Activated CD8-positive, alpha-beta memory T cell treated with anti-CD3 and anti-CD28 coated beads, Interleukin-2, amount 50 U/mL, for 48 hours (primary cell): ENCODE measurements at places on chromosomes 6 and 20.

GRCh38 chr20:63628246-63628975 is 1.5 kb upstream of the GMEB2 start:
- DNase-seq, result peak; percentile 84

- DNase-seq, result no peak
These were observed 130.6 kb downstream of the RFX6 start for GRCh38 chr6:117007659-117008058.

GRCh38 chr6:165823609-165824326 is 160.7 kb upstream of the PDE10A start:
- DNase-seq, result no peak

DNA sequence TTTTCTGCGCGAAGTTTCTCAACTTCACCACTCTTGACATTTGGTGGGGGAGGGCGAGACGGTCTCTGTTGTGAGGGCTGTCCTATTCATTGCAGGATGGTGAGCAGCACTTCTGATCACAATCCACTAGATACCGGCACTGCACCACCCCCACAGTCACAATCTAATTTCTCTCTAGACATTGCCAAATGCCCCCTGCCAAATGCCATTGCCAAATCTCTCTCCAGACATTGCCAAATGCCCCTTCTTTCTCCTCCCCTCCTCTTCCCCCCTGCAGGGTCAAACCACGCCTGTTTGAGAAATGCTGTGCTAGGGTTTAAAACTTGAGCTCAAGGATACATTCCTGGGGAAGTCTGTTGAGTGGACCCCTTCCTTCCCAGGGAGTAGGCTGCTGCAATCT is 603.5 kb upstream of the CDH4 start:
- no peak for DNase-seq

GRCh38 chr6:167965592-167966539 is 31.6 kb upstream of the KIF25 start:
- no peak for DNase-seq

- DNase-seq, result no peak
These were observed 176.4 kb upstream of the CST7 start for GRCh38 chr20:24772667-24773066.

- no peak for DNase-seq
These were observed 5.2 kb upstream of the CNR1 start for GRCh38 chr6:88171312-88171711.

GRCh38 chr6:36249536-36249935 is 20.3 kb upstream of the PNPLA1 start:
- DNase-seq, result no peak

DNA sequence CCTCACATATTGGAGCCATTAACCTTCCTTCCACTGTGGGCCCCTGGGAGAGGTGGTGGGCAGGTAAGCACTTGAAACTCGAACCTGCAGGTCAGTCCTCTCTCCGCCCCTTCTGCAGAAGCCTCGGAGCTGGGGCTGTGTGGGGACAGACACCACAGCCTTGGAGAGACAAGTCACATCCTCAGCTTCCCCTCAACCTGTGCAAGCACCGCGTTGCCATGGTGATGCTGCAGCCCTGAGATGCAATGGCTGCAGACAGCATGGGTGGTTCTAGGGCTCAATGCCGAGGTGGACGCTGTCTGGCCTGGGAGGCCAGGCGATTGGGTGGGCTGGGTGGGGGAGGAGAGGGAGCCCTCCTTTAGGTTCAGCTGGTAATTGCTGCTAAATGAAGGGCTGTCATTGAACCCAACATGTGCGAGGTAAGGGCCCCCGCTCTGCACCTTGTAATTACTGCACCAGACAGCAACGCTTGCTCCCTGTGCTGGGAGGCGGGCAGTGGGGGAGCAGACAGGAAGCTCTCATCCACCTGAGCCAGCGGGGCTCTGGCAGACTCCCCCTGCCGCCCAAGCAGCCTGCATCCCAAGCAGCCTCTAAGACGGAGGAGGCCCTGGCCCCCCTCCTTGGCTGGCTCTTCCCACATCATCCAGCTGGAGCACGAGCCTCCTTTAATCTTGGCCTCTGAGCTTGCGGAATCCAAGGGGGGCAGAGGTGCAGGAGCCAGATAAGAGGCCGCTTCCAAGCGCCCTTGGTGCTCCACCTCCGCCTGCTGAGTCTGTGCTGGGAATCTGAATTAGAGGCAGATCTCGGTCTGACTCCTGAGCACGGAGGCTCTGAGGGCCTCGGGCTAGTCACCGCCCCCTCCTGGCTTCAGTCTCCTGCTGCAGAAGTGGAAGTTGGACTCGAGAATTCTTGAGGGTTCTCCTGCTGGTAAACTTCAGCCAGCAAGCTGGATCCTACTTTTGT is 39.8 kb upstream of the CDH22 start:
- DNase-seq, result no peak

GRCh38 chr20:32325706-32326503 is 32.2 kb upstream of the ASXL1 start:
- DNase-seq, result no peak

- DNase-seq, result no peak
These were observed 4.9 kb downstream of the TUBB start for GRCh38 chr6:30724906-30725667.

DNA sequence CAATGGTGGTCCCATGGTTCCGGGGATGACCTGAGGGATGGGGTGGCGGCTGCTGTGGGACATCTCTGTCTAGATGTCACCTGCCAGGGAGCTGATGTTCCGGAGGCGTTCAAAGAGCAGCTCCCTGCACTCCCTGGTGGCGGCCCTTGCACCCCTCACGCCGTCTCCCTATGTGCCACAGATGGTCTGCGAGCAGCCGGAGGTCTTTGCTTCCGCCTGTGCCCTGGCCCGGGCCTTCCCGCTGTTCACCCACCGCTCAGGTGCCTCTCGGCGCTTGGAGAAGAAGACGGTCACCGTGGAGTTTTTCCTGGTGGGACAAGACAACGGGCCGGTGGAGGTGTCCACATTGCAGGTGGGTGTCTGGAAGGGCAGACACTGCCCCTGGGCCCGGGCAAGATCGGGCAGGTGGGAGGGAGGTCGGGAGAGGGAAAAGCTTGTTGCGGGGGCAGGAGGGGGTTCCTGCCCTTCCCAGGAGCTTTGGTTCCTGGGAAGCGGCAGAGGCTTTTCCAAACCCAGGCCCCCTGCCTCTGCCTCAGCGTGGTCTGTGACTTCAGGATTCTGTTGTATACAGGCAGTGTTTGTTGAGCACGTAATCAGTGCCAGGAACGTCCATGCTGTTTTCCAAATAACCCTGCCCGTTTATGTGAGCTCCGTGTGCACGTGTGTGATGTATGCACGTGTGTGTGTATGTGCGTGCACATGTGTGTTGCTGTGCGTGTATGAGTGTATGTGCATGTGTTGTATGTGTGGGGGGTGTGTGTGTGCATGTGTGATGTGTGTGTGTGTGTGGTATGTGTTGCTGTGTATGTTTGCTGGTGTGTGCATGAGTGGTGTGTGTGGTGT is 1.9 kb downstream of the NPEPL1 start:
- no peak for DNase-seq

- DNase-seq, result no peak
These were observed 97.2 kb downstream of the DACT2 start for GRCh38 chr6:168222115-168223043.

DNA sequence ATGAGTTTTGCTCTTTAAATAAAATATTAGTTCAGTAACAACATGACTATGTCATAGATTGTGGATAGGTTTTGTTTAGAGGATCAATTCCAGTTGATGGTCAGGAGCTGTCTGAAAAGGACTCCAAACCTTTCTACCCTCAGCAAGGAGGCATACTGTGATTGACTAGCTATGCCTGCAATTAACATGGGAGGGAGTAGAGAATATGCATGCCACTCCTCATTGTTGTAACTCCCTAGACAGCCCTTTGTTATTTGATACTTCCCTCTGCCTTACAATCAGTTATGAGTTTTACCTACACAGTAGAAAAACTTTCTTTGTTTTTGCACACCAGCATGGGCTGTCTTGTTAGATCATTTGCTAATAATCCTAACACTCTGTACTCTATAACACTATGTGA is 1418.5 kb downstream of the KHDRBS2 start:
- no peak for DNase-seq

- no peak for DNase-seq
These were observed 2.3 kb downstream of the RNF114 start for GRCh38 chr20:49938173-49939163.

- no peak for DNase-seq
These were observed 19.5 kb downstream of the LRRN4 start for GRCh38 chr20:6034134-6034969.

- DNase-seq, result no peak
These were observed 29.2 kb upstream of the ZNFX1 start for GRCh38 chr20:49306903-49307620.

GRCh38 chr6:110357664-110358552 is at the start of gene METTL24:
Gene METTL24, minus strand, starts transcription at chr6:110358349. Its CDS starts 77 bp downstream, at chr6:110358272.
- DNase-seq, result peak; percentile 59

DNA sequence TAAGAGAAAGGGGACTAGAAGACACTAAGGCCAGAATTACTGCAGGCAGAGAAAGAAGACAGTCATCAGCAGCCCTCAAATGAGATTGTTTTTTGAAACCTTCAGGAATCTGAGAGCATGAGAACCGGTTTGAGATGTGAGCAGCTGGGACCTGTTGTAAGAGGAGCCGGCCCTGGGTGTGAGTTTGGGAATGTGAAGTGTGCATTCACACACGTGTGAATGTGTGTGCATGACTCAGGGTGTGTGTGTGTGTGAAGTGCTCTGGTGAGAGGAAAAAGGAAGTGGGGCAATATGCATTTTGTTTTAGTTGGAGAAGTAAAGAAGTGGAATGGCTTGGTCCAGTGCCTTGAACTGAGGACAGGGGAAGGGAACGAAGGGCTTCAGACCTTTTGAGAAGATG is 4.3 kb downstream of the SCUBE3 start:
- no peak for DNase-seq
